Iris pigment epithelial cell (primary cell): ENCODE measurements at places on chromosomes 7 and 10.

DNA sequence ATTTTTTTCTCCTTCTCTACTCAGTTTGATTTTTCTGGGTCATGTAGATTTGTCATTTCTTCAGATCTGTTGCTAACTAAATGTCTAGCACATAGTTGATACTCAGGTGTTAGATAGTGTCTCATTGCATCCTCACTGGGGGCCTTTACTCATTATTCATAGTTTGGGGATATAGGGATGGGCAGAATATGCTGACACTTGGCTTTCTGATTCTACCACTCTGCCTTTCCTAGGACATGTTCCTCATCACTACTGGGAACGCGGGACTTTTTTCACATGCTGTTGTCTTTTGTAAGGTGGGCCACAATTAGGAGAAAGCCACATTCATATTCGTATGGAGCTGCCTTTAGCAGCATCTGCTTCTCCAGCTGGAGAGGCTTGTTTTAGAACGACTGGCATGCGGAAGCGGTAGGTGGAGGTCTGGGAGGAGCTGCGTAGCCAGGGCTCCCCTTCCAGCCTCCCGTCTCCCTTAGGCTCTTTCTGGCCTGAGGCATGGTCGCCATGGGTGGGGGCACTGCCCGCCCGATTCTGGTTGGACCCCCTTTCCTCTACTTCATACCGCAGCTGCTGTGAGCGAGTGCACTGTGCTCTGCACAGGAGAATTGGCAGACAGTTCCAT lies 78.8 kb downstream of the SND1 start:
- DNase-seq = no peak

GRCh38 chr10:48340734-48341133 lies 34.3 kb downstream of the MAPK8 start:
- DNase-seq = no peak

GRCh38 chr7:1758028-1758858 lies 88.2 kb downstream of the ELFN1 start:
- DNase-seq = peak; percentile 28

GRCh38 chr7:147145194-147145593 lies 1028.6 kb downstream of the CNTNAP2 start:
- no peak for DNase-seq

- no peak for DNase-seq
Measured at GRCh38 chr7:4099651-4100050, 582.4 kb upstream of the FOXK1 start.
